ENCODE measurements at places on chromosomes 7 and 10.

- DNase-seq, result peak; percentile 34
Observed at GRCh38 chr7:1176891-1177373, 16.9 kb upstream of the ZFAND2A start.

- DNase-seq, result no peak
Observed at GRCh38 chr7:41297166-41297565, 405.7 kb downstream of the INHBA start.

DNA sequence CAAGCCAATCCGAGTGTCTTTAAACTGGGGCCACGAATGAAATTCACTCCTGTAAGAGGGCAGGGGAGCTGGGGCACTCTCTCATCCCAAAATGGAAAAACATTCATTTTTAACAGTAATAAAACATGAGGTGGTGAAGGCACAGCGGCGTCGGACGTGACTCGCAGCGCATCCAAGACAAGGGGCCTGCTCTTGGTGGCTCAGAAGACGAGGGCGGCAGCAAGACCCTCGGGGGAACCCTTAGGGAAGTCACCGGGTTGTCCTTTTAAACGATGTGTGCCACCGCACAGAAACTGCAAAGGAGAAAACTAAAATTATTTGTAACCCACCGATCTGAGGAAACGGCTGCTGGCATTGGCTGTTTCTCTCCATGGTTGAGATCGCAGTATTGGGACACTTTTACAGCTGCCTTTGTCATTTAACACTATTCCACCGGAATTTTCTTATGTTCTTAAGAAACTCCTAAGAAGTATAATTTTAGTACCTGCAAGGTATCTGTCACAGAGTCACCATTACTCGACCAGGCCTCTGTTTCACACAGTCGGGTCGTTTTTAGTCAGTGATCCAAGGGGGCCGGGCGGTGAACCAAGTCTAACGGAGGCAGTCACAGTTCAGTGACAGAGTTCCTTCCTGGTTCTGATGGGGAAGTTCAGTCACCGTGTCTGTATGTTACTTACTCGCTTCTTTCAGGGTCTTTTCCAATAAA is 159.3 kb downstream of the PTPRN2 start:
- DNase-seq, result no peak

- no peak for DNase-seq
Observed at GRCh38 chr10:74293686-74294371, 142.8 kb downstream of the ADK start.

DNA sequence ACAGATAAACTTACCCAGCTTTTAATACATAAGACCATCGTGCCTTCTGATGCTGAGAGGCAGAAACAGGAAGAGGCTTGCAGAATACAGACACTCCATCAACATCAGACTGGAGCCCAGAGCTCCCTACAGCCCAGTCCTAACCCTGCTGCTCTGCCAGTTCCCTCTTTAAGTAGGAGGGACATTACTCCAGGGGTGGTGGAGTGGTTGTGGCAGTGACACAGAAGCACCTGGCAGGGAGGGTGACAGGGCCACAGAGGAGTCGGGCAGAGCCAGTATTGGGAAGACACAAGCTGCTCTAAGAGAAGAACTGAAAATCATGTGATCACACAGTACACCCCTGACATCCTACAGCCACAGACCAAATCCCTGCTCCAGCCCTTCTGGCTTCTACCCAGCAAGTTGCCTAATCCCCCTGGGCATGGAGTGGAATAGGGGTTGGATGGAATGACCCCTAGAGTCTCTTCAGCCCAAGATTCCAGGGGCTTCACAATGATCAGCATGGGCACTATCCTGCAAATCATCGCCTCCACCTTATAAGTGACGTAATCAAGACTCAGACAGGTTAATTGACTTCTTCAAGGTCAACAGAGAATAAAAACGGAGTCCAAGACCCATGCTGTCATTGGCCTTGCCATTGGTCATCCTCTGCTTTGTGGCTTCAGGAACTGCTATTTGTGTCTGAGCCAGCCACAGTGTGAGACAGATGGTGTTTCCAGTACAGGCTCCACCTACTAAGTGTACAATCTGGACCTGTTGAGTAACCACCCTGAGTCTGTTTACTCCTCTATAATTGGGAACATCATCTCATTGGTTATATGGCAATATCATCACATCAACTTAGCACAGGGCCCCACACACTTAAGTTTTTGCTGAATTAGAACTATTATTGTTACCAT is 61.1 kb upstream of the ZMIZ1 start:
- no peak for DNase-seq

DNA sequence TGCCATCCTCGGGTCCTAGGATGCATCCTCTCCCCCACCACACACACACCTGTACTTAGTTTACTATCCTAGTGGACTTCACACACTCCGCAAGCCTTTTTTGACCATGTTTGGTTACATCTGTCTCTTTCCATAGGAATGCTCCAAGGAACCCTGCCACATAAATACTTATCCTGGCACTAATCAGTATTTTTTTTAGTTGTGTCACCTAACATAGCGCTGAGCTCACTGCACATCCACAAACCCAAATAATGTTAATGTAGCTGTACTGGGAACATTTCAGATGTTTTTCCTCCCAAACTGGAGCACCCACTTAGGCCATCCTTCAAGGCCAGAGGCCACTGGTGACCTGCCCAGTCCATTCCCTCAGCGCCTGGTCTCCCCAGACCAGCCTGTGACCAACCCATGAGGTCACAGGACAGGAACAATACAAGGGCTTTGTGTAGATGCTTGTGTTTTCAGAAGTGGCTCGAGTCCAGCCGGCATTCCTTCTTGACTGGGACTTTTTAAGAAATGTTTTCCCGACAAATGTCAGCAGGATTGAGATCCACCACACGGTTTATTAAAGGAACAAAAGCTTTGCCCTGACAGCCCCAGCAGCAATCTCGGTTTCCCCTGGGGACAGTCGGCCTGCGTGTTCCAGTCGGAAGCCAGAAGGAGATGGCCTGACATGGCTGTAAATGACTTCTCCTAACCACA is 181.4 kb downstream of the JCAD start:
- no peak for DNase-seq

DNA sequence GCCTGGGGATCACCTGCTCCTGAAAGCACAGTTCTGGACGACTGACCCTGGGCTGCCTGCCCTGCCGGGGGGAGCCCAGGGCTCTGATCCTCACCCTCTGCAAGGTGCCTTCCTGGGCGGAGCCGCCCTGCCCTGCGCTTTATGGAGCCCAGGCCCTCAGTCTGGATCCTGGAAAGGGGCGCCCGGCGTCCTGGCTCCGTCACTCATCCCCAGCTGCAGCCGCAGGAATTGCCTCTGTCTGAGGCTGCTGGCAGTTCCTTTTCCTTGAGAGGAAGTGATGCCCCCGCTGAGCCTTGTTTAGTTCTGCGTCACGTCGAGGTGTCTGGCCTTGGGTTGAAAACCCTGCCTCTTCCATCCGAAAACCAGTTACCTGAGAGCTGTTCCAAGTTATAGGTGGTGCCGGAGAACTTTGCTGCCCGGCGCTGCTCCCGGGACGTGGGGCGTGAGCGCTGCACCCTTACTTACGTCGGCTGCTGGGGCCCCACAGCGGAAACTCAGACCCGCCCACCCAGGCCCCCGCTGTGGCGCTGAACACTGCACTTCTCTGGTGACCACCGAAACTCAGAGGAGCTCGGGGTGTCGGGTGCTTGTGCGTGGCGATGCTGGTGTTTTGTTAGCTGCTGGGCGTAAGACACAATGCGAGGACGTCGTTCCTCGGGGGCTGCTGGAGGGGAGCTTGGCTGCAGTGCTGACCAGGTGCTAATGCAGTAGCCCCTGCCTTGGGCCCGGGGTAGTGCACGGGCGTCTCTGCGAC is 5.4 kb downstream of the MAFK start:
- no peak for DNase-seq

GRCh38 chr10:82402906-82403401 is 528.0 kb downstream of the NRG3 start:
- DNase-seq, result no peak

- no peak for DNase-seq
Observed at GRCh38 chr7:81036057-81036456, 117.2 kb upstream of the SEMA3C start.

- no peak for DNase-seq
Observed at GRCh38 chr10:96639899-96640298, 53.1 kb upstream of the TM9SF3 start.

DNA sequence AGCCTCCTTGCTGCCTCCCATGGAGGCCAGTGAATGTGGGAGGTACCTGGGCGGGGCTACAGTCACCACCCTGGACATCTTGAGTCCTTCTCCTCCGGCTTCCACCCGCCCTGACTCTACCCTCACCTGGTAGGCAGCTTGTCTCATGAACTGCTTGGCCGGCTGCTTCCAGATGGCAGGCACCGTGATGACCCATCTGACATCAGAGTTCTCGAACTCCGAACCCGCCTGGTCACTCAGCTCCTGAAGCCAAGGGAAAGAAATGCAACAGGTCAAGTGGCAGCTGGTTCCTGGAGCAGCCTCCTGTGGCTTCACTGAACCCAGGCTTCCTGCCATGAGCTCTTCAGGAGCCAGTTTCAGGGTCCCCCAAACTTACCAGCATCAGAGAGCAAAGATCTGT is 50.1 kb downstream of the HSPA12A start:
- DNase-seq, result no peak

DNA sequence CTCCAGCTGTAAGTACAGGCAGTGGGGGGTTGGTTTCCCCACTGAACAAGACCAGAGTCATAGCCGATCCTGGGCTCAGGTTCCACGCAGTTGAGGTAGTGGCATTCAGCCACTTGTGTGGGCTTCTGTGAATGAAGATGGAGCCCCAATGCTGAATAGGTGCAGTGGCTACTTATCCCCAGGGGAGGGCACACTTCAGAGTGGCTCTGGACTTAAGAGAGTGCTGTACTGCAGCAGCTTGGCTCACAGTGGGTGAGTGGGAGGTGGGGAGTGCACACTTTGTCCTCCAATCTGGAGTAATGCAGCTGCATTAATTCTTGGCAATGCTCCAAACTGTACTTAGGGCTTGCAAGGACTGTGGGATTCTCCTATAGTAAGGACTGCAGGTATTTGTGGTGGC is 81.9 kb downstream of the BUB3 start:
- no peak for DNase-seq

DNA sequence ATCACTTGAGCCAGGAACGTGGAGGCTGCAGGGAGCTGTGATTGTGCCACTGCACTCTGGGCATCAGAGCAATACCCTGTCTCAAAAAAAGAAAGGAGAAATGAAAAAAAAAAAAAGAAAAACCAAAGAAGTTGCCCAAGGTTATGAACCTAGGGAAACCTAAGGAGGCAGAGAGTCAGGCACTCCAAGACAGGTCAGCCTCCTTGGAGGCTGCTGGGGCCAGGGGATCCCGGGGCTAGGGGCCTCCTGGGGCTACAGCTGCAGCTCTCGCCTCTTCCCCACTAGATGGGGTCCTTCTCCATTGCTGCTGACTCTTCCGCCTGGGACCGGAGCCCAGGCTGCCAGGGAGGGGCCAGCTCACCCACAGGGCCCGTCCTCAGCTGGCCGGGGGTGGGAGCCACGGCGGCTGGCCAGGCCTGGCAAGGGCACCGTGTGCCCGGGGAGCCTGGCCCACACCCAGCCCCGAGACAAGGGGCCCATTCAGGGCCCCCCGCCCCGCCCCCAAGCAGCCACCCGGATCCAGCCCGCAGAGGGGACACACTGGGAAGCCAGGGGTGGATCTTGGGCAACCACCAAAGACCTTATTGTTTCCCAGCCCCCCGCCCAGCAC is 1.7 kb upstream of the SPACDR start:
- DNase-seq, result no peak

DNA sequence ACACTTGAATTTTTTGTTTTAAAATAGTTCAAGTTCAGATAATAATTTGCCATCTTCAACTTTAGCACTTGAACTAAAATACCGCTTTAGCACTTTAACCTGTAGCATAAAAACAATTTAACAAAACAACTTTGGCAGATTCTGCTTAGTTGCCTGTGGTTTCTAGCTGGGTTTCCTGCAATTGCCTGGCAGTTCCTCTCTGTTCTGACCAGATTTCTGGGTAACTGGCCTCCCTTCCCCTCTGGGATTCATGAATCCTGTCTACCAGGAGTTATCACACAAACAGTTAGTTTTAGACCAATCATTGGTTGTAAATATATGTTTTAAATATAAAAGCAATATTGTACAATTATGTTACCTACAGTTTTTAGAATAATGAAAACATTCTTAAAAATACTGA is 89.8 kb upstream of the HDAC9 start:
- no peak for DNase-seq

DNA sequence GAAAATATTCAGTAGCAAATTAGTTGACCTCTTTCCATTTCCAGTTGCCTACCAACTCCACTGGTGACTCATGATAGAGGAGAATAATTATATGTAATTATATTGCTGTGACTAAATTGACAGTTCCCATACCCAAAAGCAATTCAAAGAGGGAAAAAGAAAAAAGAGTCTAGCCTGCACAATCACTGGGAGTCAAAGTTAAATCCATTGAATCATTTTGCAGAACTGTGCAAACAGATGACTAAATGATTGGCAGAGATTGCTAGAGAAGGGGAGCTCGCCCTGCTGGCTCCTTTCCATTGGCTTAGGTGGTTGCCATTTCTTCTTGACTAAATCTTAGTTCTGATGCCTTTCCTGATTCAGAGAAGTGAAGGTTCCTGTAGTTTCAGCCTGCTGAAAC is 1228.6 kb upstream of the SORCS1 start:
- no peak for DNase-seq

DNA sequence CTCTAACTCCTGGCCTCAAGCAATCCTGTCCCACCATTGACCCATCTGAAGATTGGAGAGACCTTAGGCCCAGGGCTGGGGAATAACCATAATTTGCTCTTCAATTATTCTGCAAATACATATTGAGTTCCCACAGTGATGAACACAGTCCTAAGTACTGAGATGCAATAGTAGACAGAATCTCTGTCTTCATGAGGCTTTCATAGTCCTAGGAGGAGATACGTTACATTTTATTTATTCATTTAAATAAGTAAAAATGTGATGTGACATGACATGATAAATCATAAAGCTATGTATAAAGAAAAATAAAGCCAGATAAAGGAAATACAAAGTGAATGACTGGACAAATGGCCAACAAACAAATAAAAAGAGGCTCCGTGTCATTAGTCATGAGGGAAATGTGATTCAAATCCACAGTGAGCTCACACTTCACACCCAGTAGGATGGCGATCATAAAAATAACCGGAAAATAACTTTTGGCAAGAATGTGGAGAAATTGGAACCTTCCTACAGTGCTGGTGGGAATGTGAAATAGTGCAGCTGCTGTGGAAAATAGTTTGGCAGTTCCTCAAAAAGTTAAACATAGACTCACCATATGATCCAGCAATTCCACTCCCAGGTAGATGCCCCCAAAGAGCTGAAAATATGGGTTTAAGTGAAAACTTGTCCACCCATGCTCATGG is 52.1 kb upstream of the JCAD start:
- no peak for DNase-seq

GRCh38 chr10:96390460-96390864 is 31.7 kb upstream of the OPALIN start:
- DNase-seq, result no peak

DNA sequence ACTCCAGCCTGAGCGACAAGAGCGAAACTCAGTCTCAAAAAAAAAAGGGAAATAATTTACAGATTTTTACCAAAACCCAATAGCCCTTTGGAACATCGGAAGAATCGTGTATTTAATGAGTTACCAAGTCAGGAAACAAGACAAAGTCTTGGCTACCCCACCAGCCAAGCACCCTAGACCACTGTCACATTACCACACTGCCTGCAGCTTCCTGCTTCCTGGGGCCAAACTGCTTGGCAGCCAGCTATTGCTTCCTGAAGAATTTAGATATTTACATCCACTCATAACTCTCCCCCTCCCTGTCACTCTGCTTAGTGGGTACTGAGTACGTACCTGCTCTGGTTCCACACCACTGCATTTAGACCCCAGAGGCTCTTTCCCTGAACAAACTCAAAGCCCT is 14.1 kb upstream of the TNPO3 start:
- no peak for DNase-seq

- DNase-seq, result no peak
Observed at GRCh38 chr7:50228148-50228547, 76.4 kb upstream of the IKZF1 start.
